ENCODE measurements at places on chromosomes 3 and 15.

DNA sequence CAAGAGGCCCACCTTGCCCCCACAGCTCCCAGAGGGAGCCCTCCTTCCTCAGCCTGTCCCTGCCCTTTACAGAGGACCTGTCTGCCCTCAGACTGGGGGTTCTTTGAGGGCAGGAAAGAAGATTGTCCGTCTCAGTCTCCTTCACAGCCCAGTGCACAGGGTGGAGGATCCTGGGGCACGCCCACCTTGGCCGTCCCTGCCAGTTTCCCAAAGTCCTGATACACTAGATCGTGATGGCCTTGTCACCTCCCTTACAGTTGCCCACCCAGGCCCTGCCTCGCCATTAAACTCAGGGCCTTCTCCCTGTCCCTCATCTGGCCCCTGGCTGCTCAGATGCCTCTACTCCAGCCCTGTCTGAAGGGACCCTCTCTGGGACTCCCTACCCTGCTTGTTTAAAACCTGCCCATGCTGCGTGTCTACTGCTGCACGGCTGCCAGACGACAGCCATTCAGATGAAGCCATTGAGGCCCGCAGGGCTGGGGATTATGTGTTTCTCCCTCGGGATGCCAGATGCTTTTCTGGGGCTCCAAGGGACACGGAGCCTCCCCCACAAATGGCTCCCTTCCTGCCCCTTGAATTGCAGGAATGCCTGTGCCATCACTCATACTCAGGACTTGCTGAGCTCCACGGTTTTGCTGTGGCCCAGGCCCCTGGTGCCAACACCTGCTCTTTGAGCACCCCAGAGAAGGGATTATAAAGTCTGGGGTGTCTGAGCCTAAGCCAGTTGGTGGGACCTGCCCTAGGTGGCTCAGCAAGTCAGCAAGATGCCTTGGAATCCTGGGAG is 27.8 kb downstream of the ACSBG1 start:
- no peak for DNase-seq

- no peak for DNase-seq
These were observed 126.4 kb downstream of the ADAMTS9 start for GRCh38 chr3:64561325-64561843.

DNA sequence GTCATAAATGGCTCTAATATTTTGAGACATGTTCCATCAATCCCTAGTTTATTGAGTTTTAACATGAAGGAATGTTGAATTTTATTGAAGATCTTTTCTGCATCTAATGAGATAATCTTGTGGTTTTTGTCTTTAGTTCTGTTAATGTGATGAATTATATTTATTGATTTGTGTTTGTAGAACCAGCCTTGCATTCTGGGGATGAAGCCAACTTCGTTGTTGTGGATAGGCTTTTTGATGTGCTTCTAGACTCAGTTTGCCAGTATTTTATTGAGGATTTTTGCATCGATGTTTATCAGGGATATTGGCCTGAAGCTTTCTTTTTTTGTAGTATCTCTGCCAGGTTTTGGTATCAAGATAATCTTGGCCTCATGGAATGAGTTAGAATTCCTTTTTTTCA is 72.0 kb upstream of the CD96 start:
- no peak for DNase-seq

DNA sequence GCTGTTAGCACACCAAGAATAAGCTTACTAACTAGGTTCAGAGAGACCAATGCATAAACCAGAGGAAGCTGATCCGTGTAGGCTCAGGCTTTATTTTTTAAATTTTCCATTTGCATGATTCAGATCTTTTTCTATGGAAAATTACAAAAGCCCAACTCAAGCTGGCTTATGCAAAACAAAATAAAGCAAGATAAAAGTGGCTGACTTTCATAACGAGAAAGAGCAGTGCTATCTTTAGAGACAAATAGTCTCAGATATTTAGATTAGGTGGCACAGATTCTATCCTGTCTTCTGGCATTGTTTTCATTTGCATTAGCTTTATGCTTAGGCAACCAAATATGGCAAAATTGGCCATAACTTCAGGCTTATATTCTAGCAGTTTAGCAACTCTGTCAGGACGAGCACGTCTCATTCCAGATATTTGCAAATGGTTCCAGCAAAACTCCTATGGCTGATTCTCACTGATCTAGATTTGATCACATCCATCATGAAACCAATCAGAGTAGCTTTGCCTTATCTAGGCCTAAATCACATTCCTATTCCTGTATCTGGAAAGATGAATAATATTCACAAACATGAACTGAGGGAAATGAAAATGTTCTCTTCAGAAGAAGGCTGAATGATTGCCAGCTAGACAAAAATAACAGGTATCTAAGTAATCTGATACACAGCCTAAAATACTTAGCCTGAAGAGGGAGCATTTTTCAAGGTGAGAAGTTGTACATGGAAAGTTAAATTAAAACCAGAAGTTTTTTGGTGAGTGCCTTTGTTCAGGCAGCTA is 216.4 kb upstream of the DPPA4 start:
- DNase-seq: no peak

DNA sequence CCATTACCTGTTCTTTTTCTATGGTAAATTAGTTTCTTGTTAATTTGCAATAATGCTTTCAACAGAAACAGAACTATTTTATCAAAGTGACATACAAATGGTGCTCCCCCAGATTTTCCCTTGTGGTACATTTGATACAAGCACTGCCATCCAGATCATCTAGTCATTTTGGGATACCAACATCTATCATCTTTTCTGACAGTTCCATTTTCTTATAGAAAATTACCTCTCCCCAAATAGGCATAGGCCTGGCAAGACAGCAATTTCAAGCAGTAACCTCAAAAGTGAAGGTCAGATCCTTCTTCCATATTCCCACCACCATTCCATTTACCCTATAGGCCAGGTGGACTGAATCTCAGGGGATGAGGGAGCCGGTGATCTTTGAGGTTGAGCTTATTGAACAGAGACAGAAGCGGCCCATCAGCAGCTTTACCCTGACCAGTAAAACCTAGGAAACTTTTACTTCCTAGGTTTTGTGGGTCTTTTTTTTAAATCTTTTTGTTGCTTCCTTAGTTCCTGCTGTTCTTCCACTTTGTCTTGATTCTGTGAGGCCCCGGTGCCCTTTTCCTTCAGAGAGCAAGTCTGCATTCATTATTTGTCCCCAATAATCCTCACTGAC is 3.1 kb upstream of the PLD1 start:
- DNase-seq: no peak

GRCh38 chr3:159260049-159260662 is 458.3 kb downstream of the MFSD1 start:
- DNase-seq: no peak

Data from stimulated activated CD8-positive, alpha-beta memory T cell treated with anti-CD3 and anti-CD28 coated beads, Interleukin-4, amount 100 ng/mL, for 1 hour (primary cell).